ENCODE measurements at places on chromosomes 7 and 10.

DNA sequence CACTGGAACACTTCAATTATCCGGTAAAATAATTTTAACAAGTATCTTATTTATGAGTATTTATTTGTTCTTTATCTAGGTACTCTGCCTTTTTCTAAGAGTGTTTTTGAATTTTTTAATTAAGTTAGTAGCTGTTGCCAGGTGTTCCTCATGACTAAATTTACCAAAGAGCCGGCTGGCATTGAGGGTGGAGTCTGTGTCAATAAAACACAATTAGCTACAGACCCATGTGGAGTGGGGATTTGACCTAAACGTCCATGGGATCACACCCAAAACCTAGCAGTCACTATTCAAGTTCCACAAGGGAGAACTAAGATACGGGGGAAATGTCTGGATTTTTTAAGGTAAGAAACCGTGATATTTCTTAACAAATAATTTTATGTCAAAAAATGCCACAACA, 9.8 kb downstream of the SLC16A12 start:
- DNase-seq, result no peak

DNA sequence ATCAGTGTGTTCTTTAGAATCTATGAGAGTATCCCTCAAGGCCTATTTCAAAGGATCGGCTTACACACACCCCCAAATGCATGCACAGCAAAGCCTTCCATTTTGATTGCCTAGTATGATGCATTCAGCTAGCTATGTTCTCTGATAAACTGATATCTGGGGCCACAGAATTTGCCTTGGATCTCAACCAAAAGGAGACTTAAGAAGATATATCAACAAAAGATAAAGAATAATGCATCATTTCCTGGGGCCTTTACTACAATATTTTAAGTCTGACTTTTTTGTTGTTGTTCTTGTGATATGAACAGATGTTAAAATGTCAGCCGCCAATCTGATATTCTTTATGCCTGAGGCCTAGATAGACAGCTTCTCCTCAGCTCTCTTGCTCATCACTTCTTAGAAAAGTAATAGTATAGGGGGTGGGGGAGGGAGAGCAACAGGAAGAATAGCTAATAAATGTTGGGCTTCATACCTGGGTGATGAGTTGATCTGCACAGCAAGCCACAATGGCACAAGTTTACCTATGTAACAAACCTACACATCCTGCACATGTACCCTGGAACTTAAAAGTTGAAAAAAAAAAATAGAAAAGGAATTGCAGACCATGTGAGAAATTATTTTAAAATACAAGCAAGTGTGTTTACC, 792.9 kb upstream of the GHITM start:
- no peak for DNase-seq

DNA sequence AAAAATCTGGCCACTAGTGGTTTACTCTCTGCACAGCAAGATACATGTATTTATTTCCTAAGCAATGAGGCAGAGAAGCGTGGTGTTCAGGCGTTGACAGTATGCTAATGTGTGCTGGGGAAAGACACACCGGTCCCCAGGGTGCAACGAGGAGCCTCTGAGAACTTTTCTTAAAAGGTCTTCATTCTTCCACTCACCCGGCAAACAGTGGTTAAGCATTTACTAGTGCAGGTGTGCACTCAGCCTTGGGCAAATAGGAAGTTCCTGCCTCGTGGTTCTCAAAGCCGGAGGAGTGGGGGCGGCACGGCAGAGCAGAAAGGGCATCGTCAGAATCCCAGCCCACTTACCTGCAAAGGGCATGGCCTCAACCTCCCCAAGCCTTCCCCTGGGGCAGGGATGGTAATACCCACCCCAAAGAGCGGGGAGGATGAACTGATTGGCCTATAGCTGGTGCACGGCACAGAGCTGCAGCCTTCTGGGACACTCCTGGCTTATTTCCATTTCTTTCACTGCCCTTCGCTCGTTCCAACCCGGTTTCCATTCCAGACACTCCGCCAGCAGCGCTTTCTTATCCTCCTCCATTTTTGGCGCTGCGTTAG, 184.3 kb upstream of the CTBP2 start:
- no peak for DNase-seq

- DNase-seq, result peak; percentile 50
Observed at GRCh38 chr7:23106057-23106822, 655 bp downstream of the KLHL7 start.

DNA sequence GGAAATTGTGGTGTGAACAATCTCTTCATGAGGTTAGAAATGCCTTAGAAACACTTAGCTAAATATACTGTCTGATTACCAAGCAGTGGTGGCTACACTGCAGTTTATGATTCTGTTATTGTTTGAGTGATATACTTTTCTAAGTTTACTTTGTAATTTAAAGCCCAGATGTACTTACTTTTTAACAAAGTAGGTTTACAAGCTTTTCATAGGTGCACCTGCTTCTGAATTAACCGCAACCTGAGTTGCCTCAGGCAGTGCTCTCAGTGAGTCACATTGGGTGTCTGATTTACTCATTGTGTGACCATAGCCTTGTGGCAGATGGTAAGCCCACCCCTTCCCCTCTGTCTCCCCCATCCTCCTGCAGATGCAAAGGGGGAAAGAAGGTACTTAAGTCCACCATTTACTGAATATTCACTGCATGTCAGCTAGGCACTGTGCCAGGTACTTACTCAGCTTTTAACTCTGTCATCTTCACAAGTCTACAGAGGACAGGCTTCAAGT, 9.0 kb downstream of the MTURN start:
- DNase-seq, result peak; percentile 56

DNA sequence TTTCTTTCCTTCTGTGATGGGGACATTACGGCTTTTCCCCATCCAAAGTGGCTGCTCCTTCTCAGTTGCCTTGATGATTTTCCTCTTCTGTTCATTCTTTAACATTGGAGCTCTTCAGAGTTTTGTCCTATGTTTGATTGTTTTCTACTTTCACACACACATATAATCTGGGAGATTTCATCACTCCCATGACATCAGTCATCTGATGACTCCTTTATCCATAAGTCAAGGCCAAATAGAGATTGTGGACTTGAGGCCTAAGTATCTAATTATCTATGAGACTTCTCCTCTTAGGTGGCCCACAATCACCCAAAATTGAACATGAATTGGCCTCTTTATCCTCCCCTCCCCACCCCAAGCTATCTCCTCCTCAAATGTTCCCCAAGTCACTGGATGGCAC, 5.3 kb upstream of the COL1A2 start:
- DNase-seq, result no peak

DNA sequence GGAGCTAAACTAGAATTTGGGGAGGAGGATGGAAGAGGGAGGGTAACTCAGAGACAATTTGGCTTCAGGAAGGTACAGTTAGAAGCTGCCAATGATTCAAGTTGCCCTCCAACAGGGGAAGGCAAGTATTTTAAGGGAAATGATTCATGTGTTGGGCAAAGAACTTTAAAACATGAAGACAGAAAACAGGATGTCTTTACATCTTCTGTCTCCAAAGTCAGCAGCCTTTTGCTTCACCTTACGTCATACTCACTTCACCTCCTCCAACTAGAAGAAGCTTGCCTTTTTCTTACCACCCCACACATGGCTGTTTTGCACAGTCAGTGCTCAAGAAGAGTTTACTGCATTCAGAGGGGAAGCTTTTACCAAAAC, 36.1 kb downstream of the PPP1R3C start:
- DNase-seq, result no peak

- DNase-seq, result no peak
Observed at GRCh38 chr10:89785095-89785494, 83.7 kb downstream of the KIF20B start.

GRCh38 chr10:132136689-132137088, 50.1 kb upstream of the DPYSL4 start:
- no peak for DNase-seq

GRCh38 chr7:15972862-15973275, 286.4 kb upstream of the MEOX2 start:
- DNase-seq, result no peak

DNA sequence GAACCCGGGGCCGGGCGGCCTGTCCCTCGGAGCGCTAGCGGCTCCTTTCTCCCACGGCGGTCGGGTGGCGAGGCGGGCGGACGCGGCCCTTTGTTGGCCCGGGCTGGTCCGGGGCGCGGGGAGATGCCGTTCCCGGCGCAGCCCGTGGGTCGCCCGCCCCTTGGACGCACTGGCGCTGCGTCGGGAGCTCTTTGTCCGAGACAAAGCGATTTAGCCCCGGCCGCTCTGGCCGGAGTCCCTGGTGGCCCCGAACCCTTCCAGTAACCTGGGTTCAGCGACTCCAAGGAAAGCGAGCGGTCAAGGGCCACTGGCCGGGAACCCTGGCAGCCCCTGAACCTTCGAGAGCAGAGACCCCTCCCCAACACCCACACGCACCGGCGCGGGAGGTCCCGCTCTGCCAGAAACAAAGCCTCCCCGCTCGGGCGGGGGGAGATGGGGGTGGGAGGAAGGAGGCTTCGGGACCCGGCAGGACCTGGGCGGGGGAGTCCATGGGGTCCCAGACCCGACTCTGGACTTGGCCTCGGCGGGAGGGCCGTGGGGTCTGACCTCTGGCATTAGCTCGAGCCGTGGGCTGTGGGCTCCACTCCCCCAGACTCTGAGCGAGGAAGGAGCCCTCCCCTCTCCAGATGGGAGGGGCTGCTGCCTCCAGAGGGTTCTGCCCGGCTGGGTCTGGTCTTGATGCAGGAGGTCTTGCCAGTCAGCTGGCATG, 836 bp downstream of the DPYSL4 start:
- no peak for DNase-seq

GRCh38 chr7:36790311-36790787, 66.1 kb upstream of the AOAH start:
- no peak for DNase-seq

- DNase-seq, result no peak
Observed at GRCh38 chr10:29761916-29762315, 127.1 kb upstream of the SVIL start.

DNA sequence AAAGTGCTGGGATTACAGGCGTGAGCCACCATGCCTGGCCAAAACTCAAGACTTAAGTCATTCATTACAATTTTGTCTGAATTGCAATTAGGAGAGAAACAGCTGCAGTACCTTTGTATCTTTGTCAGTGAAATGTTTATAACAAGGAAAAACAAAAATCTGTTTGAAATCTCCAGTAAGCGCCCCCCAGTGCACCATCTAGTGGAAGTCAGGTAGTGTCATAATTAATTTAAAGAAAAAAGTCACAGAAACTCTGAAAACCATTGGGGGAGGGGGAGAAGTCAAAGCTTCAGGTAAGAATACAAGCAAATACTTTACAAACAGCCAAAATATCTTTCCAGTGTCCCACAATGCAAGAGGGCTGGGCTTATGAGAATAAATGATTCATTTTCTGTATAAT, 2.8 kb downstream of the MPP7 start:
- DNase-seq, result no peak

- DNase-seq, result peak; percentile 65
Observed at GRCh38 chr7:8260871-8261694, 884 bp downstream of the ICA1 start.

DNA sequence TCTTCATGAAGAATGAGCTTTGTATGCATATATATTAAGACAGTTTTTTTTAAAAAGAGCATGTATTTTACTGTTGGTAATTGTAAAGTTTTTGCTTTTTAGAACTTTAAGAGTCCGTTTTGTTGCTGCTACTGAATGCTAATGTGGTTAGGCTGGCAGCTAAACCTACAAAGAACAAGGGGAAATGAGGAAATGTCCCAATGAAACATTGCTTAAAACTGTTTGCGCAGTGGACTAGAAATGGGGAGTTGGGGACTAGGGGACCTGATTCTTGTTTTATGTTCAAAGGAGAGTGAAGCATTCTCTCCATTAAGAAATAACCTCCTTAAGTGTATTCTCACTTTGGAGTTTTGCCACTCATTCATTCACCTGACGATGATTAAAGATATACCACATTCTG, 5.7 kb downstream of the NRF1 start:
- no peak for DNase-seq

DNA sequence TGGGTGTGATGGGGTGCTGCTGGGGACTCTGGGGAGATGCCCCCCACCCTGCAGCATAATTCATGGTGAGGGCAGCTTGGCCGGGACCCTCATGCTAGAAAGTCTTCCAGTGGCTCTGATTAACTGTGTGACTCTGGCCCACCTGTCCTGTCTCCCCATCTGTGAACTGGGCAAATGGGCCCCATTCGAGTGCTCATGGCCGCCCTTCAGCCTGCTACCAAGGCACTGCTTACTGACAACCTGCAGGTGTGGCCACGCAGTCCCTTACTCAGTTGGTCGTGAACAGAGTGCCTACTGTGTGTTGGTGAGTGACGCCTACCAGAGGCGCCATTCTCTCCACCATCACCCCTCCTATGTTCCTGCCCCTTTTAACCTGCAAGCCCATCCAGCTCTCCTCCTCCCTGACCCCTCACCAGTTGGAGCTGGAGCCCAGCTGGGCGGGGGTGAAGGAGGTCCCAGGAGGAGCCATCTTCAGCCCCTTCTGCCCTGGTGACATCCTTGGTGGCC, 109.4 kb downstream of the ZMIZ1 start:
- DNase-seq, result no peak

DNA sequence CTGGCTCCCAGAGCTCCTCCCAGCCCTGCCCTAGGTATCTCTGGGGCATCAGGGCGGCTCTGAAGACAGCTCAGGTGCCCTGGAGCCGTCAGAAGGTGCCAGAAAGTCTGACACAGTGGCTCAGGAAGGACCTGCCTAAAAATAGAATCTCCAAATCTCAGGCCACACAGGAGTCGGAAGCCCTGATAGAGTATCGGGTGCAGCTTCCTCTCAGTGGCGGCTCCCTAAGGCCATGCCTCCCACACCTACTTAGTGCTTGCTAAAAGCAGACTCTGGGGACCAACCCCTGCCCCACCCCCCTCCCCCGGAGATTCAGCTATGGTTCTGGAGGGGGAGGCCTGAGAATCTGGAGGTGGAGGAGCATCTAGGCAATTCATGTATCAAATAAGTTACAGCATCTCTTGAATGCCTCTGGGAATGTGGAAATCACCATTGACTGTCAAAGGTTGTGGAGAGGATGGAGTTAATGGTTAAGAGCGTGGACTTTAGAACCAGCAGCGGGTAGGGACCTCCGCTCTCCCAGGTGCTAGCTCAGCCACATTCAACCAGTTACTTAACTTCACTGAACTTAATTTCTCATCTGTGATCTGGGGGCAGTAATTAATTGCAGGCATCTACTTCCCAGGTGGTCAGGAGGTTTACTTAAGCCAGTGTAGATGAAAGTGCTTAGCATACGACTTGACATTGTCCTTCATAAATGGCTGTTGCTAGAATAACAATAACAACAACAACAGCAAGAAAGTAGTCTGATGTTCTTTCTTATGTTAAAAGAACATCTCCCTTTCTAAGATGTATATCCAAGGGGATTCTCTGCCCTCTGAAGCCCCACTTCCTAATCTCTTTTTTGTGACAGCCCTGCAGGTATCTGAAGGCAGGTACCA, 38.6 kb upstream of the MXI1 start:
- DNase-seq, result no peak

- DNase-seq, result no peak
Observed at GRCh38 chr10:103544657-103545310, 51.3 kb downstream of the NEURL1 start.

- peak; percentile 69 for DNase-seq
Observed at GRCh38 chr7:103989200-103989784, at the start of gene RELN. Gene RELN (minus strand): TSS chr7:103989658. CDS start chr7:103989356, 302 bp downstream.

GRCh38 chr10:90871279-90871765, 452 bp upstream of the RPP30 start:
- no peak for DNase-seq

- DNase-seq, result no peak
Observed at GRCh38 chr7:37287131-37287855, 161.4 kb downstream of the ELMO1 start.

GRCh38 chr10:62166331-62167131, 102.1 kb downstream of the RTKN2 start:
- no peak for DNase-seq

GRCh38 chr10:15990535-15991129, 130.3 kb upstream of the MINDY3 start:
- no peak for DNase-seq

- DNase-seq, result no peak
Observed at GRCh38 chr10:21292763-21293517, 232.5 kb downstream of the SKIDA1 start.

GRCh38 chr7:139854803-139855497, 25.9 kb downstream of the TBXAS1 start:
- no peak for DNase-seq

Measured in NCI-H2171 (cell line).